ENCODE measurements at places on chromosomes 4 and X.

GRCh38 chr4:89312066-89312465 lies 4.5 kb upstream of the GPRIN3 start:
- no peak for DNase-seq

DNA sequence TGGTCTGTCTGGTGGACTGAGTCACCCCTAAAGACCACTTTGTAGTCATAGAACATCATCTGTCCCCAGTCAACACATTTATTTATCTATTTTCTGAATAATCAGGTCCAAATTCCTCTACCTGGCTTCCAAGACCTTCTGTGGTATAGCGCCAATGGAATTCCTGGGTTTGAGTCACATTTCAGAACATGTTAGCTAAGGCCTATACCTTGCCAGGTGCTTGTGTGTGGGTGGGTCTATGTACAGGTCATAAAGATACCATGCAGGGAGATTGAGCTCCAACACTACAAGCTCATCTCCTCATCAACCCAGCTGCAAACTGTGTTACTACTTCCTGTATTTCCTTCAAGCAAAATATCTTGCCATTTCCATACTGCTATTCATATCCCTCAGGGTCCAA lies 113.3 kb downstream of the TRAPPC11 start:
- DNase-seq: no peak

DNA sequence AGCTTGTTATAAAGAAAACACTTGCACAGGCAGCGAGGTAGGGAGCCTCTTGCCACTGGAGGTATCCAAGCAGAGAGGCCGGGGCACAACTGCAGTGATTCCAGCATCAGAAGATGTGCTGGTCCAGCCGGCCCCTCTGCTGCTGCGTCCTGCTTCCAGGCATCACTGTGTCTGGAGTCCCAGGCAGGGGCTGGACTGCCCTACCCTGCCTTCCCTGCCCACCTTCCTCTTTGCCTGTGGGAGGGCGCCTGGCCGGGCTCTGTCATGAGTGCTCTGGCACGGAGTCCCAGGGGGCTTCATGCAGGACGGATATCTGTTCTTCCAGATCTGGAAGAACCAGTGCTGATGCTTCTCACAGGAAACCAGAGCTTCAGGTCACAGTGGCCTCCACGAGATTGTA lies 187.6 kb upstream of the PSAPL1 start:
- DNase-seq: no peak

- no peak for DNase-seq
Observed at GRCh38 chrX:903116-903515, 272.5 kb downstream of the SHOX start.

DNA sequence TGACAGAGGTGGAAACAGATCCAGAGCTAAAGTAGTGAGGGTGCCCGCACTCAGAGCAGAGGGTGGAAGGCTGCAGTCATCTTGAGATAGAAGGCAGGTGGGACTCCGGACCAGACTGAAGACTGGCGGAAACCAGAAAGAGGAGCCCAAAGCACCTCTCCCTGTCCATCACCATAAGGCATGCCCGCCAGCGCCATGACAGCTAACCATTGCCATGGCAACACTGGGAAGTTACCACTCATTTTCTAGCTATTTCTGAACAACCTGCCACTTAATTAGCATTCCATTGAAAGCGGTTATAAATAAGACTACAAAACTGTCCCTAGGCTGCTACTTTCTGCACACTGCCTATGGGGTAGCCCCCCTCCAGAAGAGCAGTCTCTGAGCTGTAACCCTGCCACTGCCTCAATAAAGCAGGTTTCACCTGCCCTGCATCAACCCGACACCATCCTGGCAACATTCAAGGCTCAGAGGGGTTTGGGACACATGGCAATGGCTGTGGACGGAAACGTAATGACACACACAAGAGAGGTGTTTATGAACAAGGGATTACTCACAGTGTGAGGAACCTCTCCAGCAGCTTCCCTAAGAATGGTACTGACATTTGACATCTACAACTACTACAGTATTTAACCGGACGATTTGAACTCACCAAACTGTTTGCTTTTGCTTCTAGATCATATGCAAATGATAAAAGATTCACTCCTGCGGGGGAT lies 27.8 kb upstream of the FGFBP2 start:
- DNase-seq: no peak

- DNase-seq: no peak
Observed at GRCh38 chr4:11931266-11931820, 502.6 kb upstream of the HS3ST1 start.

- DNase-seq: no peak
Observed at GRCh38 chr4:143625632-143626031, 74.8 kb downstream of the FREM3 start.

GRCh38 chr4:10181745-10182445 lies 65.3 kb upstream of the WDR1 start:
- no peak for DNase-seq

DNA sequence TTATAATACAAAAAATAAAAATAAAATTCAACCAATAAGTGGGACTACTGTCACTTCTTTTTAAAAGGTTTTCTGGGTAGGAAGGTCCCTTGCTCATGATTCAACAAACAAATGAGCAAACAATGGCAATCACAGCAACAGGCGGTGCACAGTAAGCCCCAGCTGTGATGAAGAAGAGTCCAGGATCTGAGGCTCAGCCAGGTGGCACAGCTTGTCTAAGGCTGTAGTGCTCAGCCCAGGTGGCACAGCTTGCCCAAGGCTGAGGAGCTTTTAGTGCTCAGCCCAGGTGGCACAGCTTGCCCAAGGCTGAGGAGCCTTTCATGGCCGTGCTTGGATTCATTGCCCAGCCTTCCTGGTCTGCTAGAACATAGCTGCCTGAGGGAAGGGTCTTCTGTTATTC lies 75.0 kb downstream of the ZFYVE28 start:
- DNase-seq: no peak

Data from MG63 (cell line).